ENCODE measurements at places on chromosomes 4 and X.

DNA sequence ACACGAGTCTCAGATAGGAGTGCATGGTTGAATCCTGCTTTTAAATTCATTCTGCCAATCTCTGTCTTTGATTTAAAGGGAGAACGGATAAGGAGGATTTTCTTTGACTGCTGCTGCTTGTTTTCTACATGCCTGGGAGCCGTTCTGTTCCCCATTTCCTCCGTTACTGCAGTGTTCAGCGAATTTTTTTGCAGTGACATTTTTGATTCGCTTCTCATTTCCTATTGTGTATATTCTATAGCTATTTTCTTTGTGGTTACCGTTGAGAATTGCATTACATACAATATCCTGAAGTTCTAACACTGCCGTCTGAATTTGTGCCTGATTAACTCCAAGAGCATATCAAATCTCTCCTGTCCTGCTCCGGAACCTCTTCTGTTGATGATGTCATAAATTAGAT lies 14.8 kb upstream of the MAEA start:
- DNase-seq = no peak

DNA sequence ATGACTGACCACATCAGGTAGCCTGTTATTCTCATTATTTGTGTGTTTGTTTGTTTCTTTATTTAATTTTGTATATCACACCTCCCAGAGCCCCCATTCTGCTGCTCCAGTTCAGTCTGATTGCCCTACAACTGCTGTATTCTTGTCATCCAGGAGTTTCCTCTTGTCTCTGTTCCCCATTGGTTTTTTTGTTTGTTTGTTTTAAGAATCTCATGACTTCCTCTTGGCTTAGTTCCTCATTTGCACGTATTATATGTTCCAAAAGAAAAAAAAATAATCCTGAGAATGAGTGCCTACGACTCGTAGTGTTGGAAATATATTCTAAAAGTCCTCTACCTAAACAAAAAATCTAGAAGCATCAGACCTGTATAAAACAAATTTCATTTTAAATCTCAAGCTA lies 142.3 kb upstream of the SLIT2 start:
- DNase-seq = no peak

GRCh38 chr4:152246659-152247058 lies 289.2 kb downstream of the FBXW7 start:
- no peak for DNase-seq

DNA sequence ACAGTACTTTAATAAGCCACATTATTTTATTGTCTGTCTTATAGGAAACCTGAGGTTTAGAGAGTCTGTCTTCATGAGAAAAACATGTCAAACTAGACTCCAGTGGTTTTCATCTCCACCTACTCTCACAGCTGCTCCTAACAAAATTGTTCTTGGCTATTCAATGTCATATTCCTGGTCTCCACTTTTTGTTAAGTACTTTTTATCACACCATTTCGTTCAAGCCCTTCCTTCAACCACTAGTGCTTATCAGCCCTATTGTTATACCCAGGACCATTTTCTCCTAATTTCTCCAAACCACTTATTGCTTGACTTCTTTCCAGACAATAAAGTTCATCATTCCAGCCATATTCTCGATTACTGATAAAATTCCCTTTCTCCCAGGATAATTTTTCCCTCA lies 1674.3 kb upstream of the AGA start:
- DNase-seq = no peak

DNA sequence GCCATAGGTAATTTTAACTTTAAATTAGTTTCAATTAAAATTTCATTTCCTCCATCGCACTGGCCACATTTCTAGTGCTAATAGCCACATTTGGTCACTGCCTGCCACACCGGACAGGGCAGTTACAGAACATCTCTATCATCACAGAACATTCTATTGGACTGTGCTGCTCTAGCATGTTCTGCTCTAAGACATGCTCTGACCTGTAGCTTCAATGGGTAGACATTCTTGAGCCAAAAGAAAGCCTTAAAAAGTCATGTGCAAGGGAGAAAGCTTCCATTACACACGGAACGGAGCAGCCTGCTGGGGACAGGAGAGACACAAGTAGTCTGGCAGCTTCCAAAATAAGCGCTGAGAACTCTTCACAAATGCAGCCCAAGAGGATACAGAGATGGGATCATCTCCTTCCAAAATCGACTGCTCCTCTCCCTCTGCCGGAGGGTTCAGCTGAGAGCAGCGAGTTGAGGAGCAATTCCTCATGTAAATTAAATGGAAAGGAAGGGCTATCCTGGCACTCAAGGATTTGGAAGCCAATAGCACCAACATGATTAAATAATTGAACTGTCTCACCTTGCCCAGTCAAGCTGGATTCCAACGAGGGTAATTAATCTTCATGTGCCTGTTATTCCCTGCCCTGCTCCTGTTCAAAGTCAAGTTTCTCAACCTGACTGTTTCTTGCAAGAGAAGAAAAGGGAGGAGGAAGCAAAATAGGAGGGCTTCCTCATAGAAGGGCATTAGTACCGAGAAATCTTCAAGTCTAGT lies 336.4 kb upstream of the NOCT start:
- no peak for DNase-seq

- no peak for DNase-seq
Measured at GRCh38 chr4:24884902-24885301, 27.9 kb downstream of the CCDC149 start.

DNA sequence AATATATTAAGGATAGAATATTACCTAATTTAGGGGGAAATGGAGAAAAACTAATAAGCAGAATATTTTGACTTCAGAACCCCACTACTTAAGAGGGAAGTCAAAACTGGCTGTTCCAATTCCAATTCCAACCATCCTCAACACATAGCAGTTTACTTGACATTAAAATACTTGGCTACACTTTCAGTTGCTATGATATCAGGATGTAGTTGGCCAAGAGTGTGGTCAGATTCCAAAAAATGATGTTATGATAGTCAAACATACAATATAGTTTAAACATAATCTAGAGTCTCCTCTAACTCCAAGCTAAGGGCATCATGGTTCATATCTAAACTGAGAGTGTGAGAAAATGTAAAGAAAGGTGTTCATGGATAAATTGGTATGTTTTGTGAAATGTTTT lies 16.5 kb upstream of the SMIM14 start:
- DNase-seq = no peak

DNA sequence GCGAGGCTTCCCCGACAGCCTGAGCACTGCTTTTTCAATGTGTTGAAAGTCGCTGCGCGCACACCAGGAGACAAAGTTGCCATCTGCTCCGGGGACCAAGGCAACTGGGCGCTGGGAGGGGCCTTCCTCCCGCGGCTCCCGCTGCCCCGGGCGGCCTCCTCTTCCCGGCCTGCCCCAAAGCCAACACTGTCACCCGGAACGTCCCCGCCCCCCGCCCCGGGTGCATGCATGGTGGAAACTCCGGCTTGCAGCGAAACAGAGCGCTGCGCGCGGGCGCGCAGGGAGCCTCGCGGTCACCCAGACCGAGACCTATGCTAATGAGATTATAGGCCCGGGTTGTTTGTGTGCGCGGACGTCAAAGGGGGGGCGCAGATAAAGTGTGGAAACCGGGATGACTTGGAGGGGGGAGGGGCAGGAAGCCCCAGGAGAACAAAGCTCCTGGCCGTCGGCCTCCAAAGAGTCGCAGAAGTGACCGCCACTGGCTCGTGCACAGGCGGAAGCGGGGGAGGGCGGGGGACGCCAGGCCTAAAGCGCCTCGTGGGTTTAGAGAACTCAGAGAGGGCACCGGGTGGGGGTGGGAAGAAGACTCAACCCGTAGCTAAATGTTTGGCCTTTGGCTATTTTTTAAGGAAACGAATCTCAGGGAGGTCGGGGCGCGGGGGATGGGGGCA lies 88.8 kb downstream of the BCOR start:
- peak; percentile 69 for DNase-seq

DNA sequence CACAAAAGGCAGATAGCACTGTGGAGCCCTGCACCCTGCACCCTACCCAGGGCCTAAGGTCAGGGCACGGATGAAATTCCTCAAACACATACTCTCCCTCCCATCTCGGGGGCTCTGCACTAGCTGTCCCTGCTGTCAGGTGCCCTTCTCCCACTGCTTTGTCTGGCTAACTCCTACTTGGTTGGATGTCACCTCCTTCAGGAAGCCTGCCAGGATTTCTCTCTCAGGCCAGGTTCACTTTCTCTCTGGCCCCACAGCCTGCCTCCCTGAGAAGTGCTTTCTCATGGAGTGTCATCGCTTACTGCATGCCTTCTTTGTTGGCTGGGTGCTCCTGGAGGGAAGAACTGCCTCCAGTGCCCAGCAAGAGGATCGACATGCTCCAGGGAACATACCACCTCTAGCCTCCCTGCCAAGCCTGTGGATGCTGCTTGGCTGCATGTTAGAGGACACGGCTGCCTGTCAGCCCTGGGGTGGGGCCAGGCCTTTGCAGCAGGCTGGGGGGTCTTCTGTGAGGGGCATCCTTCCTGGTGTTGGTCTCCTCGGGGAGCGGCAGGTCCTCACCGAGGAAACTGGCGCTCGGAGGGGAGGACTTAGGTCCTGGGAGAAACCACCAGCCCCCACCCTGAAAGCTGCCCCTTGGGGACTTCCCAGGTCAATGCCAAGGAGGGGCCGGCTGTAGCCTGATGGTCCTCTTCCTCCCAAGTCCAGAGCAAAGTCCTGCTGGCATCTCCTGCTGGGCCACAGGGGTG lies 15.0 kb downstream of the ABLIM2 start:
- no peak for DNase-seq

Data from common myeloid progenitor, CD34-positive (primary cell).